ENCODE measurements at places on chromosomes 6 and 20. TPM values are rescaled to one million over a fixed set of nuclear protein-coding genes. Genes with fewer than 3 reads are reported as not detected.

CDYL gene
- 40.9 TPM for total RNA-seq

GRCh38 chr20:36974660-36975059 is 23.2 kb upstream of the SAMHD1 start:
- no peak for DNase-seq

- DNase-seq, result no peak
These were observed 411.1 kb downstream of the BCKDHB start for GRCh38 chr6:80517525-80517924.

DNA sequence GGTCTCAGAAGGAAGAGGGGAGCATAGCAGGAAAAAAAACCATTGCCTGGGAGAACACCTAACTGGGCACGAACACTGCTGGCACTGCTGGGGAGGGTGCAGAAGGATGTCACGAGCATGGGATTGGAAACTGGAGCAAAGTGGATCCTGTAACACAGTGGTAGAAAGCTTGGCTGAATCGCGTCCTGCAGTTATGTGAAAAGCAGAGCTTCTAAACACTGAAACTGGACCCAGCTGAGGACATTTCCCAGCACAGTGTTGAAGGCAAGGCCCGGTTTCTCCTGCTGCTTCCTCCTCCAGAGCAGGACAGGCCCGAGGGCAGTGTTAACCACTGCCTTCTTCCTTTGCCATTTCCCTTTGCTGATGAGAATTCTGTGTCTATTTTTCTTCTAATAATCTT is 6.7 kb downstream of the APMAP start:
- DNase-seq, result no peak

GRCh38 chr6:255041-255750 is 37.1 kb upstream of the DUSP22 start:
- no peak for DNase-seq

CRIP3 gene
- 0.34 TPM for total RNA-seq

All from activated T-helper 2 cell treated with anti-CD3 and anti-CD28 coated beads, Interferon-gamma antibody, Interleukin-2, Interleukin-4, amounts not matched to agents 10 μg/mL and 5 μg/mL and 100 μg/mL, durations not matched to agents 14 hours and 24 hours and 36 hours (primary cell).